RPMI8226 (cell line): ENCODE measurements at places on chromosomes 13 and 19.

DNA sequence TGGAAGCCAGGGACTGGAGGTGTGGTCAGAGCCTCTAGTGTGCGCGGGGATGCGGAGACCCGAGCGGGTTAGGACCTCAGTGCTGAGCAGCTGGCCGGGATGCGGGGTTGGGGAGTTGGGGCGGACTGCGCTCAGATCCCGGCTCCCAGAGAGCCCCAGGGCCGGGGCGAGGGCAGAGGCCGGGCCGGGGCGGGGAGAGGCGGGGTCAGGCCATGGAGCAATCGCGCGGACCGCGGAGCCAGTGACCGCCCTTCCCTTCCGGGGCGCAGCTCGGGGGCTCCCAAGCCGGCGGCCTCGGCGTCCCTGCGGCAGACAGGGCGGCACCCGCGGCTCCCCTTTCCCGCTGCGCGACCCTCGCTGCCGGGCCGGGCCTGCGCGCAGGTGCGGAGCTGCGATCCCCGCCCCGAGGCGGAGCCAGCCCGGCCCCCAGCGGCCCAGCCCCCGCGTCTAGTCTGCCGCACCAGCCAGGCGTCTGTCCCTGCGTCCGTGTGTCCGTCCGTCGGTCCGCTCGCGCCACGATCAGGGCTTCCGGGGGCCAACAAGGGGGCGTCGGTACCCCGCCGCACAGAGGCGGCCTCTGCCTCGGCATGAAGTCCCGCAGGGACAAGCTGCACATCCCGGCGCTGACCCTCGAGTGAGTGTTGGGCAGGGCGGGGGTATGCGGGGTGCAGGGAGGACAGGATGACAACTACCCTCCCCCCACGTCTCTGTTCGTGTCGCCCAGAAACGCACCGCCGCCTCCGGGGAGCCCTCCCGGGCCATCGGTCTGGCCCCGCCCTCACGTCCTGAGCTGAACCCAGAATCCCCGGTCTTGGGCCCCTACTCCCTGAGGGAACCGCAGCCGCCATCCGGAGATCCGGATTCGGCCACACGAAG is 12.4 kb downstream of the MAST3 start:
- DNase-seq, result peak; percentile 54

GRCh38 chr13:36612230-36612629 is 61.6 kb upstream of the SERTM1 start:
- DNase-seq, result no peak

GRCh38 chr13:112062571-112063570 is 4.1 kb upstream of the SOX1 start:
- DNase-seq, result peak; percentile 52

DNA sequence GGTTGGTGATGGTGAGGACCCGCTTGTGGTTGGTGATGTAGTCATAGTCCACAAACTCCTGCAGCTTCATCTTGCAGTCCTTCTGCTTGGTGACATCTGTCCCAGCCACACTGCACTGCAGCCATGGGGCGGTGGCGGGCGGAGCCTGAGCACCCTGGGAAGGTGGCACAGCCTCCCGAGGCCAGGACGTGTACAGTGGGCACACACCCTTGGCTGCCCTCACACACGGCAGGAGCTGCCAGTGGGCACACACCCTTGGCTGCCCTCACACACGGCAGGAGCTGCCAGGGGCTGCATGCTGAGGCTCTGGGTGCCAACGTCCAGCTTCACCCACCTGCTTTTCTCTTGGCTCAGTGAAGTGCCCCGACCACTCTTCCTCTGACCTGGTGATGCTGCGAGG is 128.7 kb downstream of the TUBA3C start:
- DNase-seq, result no peak

DNA sequence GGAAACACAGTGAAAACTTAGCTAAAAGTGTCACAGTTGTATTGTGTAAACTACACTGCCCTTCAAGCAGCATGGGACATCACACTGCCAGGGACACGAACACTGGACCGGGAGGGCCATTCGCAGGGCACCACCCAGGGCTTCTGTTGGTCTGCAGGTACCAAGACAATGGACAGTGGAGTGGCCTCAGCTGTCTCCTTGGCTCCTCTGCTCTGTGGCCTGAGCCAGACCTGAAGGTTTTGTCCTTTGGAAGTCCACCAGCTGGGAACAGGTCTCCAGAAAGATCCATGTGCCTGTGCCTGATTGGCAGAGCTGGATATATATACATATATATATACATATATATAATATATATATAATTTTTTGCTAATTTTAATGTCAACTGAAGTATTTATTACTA is 149.8 kb downstream of the ZNF536 start:
- no peak for DNase-seq

DNA sequence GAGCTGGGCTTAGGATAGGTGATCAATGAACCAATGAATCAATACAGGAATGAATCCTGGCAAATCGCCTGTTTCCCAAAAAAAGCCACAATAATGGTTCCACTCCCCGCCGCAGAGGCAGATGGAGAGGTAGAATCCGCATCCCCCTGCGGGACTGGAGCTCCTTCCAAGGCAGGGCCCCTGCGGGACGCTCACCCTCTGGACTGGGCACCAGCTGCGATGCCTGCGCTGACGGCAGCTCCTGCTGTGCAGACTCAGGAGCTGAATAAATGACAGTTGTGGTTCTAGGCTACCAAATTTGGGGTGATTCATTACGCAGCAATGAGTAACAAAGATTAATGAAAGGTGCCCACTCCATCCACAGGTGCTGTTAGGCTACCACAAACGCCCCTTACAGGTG is 8.8 kb upstream of the CDC34 start:
- DNase-seq, result no peak

GRCh38 chr19:17001603-17002183 is 24.9 kb downstream of the CPAMD8 start:
- DNase-seq, result no peak

DNA sequence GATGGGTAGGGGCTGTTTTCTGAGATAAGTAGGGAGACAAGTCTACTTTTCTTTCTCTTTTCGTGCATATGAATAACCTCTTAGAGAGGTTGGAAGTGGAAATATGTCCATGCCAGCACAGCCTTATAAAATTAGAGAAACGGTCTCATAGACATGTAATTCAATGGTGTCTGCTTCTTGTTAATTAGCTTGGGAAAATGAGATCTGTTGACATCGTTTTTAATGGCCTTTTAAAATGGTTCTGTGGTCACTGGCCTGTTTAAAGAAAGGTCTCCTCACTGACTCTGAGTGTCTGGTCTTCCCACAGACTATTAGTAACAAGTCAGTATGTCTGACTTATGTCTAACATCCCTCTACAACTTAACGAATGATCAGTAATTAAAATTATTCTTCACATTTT is 487.1 kb downstream of the SLITRK6 start:
- DNase-seq, result no peak

GRCh38 chr13:68124437-68125086 is 894.4 kb upstream of the PCDH9 start:
- no peak for DNase-seq

GRCh38 chr13:52165411-52165810 is 6.0 kb upstream of the NEK3 start:
- DNase-seq, result no peak

DNA sequence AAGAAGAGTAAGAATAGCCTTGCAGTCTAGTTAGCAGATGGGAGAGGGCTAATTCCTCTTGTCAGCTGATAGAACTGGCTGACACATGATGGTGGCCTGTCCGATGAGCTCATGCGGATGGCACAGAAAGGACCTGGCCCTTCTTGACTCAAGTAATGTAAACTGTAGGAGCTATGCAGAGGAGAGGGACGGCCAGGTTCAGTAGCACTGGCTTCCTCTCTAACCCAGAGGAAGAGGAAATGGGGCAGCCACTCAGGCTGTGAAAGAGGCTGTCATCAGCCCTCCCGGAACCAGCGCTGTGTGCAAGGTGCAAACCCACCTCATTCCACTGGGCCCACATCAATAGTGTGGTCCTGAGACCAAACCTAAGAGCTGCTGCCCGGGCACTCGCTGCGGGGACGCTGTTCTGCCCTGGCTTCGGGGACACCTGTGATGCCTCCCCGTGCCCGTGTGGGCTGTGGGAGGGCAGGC is 30.8 kb upstream of the USE1 start:
- no peak for DNase-seq

DNA sequence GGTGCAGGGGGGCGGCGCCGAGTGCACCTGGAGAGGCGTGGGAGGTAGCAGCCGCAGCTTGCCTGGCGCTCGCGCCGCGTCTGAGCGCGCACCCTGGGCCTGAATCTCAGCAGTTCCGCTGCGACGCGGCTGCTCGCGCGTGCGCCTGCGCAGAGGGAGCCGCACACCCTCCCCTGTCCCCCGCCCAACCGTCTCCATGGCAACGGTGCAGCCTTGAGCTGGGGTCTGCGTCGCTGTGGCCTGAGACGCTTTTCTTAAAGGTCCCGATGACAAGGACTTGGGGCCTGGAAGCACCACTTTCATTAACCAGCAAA is at the start of gene PNMA8B:
PNMA8B (minus strand) TSS at position 82 of the 314 bp plus-strand sequence. CDS start 402 bp downstream, outside the sequence.
- DNase-seq, result peak; percentile 80

GRCh38 chr19:51751655-51752054 is at the start of gene FPR1:
FPR1 (minus strand) TSS chr19:51751878; CDS start chr19:51746994, 4,884 bp downstream.
- DNase-seq, result no peak

DNA sequence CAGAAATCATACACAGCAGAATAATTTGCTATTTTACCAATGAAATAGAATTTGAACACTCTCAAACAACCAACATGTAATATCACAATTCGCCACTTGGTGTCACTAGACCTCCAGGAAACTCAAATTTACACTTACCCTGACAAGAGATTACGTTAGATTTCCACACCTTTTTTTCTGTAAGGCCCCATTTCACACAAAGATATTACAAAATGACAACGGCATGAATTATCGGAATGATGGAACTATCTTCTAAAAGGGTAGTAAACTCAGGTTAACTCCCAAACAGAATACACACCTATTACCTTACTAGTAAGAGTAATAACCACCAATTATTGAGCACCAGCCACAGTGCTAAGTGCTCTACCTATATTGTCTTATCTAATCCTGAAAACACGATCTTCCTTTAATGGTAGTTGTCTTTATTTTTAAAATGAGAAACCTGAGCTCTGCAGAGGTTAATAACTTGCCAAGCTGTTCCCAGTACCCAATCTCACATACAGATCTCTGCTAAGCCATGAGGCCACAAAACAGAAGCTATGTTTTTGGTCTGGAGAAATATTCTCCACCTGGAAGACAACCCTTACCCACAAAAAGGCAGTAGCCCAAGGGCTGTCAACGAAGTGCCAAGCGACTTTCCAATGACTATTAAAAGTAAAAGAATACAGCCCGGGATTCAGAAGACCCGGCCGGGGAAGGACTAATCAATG is 152.4 kb downstream of the DCLK1 start:
- peak; percentile 31 for DNase-seq

DNA sequence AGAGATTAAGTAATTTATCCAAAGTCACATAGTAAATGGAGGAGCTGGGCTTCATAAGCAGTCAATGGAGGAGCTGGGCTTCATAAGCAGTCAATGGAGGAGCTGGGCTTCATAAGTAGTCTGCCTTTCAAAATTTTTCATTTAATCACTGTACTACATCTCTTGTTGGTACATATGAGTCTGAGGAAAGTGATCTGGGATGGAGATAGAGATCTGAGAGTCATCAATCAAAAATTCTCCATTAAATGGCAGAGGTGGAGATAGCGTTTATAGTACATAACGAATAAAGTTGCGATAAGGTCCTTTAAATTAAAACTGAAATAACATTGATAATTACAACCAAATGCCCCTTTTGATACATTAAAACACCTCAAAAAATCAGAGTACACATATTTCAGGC is 189.3 kb downstream of the KLF5 start:
- DNase-seq, result no peak

DNA sequence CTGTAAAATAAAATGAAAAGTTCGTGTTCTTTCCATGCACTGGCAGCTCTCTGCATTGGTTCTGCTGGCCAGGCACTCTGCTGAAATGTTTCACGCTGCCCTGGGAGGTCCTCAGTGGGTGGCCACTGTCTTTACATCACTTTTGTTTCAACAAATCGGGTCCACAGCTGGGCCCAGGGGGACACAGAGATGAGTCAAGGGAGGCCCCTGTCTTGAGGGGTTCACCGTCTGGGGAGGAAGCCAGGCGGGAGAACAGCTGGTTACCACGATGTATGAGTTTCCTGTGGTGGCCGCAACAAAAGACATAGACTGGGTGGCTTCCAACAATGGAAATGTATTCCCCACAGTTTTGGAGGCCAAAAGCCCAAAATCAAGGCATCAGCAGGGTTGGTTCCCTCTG is 5.1 kb upstream of the KLF2 start:
- no peak for DNase-seq

GRCh38 chr19:1435378-1435989 is 2.7 kb upstream of the RPS15 start:
- DNase-seq, result no peak

DNA sequence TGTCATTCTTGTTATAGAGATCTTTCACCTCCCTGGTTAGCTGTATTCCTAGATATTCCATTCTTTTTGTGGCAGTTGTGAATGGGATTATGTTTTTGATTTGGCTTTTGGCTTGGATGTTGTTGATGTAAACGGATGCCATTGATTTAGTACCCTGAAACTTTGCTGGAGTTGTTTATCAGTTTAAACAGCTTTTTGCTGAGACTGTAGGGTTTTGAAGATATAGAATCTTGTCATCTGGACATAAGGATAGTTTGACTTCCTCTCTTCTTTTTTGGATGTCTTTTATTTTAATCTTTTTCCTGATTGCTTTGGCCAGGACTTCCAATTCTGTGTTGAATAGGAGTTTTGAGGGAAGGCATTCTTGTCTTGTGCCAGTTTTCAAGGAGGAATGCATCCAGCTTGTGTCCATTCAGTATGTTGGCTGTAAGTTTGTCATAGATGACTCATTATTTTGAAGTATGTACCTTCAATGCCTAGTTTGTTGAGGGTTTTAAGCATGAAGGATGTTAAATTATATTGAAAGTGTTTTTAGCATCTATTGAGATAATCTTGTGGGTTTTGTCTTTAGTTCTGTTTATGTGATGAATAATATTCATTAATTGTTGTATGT is 16.8 kb downstream of the ZNF431 start:
- DNase-seq, result no peak

- no peak for DNase-seq
These were observed 100.8 kb downstream of the UBL3 start for GRCh38 chr13:29749401-29750182.

- DNase-seq, result no peak
These were observed 9.6 kb upstream of the GPR183 start for GRCh38 chr13:99316657-99317256.

- DNase-seq, result no peak
These were observed 18.2 kb downstream of the IL17D start for GRCh38 chr13:20721454-20722357.

GRCh38 chr19:35549174-35549788 is 3.9 kb downstream of the TMEM147 start:
- peak; percentile 79 for DNase-seq

DNA sequence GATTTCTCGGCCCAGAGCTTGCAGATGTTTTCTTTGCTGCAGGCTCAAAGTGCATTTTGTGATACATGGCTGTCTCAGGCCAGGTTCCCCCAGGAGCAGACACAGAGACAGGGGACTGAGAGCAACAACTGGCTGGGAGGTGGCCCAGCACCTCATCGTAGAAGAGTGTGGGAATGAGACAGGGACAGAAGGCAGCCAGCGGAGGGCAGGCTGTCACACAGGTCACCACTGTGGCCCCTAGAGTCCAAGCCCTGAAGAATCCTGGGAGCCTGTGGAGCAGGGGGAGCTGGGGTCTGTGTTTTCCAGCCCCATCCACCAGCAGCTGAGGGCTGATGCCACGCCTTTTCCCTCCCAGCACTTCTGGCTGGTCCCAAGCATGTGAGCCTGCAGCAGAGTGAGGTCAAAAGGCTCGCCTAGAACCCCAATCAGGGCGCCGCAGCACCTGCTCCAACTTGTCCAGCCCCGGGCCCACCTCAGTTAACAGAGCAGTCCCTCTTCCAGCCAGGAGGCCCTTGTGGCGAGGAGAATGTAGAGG is 723.8 kb downstream of the UQCRFS1 start:
- peak; percentile 23 for DNase-seq

GRCh38 chr13:33172911-33173310 is 112.6 kb downstream of the STARD13 start:
- no peak for DNase-seq
